Esophagus muscularis mucosa (tissue), 4 donors: ENCODE measurements at places on chromosomes 13 and 19. TPM values are rescaled to one million over a fixed set of nuclear protein-coding genes. Genes with fewer than 3 reads are reported as not detected.
A peak's percentile ranks its signal among the peaks of the same experiment; 100 is the strongest.

SPRED3 gene
- total RNA-seq, result 0.46 TPM

MADCAM1 gene
- total RNA-seq, result not detected

CPB2 gene
- not detected for total RNA-seq

KRTDAP gene
- not detected for total RNA-seq

SPACA4 gene
- total RNA-seq, result not detected

CNN1 gene
- total RNA-seq, result 3,384 TPM

TMEM190 gene
- not detected for total RNA-seq

DNA sequence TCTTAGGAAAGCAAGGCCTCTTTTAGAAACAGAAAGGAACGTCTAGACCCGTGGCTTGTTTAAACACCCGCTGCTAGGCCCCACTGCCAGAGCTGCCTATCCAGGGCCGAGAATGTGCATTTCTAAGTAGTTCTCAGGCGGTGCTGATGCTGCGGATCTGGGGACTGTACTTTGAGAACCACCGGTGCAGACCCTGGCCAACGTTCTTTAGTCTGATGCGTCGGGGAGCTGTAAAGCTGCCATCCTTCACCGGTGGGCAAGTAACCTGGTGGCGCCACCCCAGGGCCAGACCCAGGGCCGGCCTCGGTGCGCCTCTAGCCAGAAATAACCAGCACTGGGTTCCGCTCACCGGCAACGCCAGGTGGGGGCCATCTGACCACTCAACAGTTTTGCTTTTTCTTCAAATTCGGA lies 47.1 kb downstream of the TGDS start:
- H3K36me3 ChIP-seq, result no peaks in the 10 kb centered on the region
- no peaks in the 10 kb centered on the region for H3K27me3 ChIP-seq
- DNase-seq, result no peak
- peak overlapping the region; percentile 79 for H3K4me3 ChIP-seq
- peaks cover 20% of the 10 kb centered on the region for H3K4me1 ChIP-seq
- H3K27ac ChIP-seq, result peak overlapping the region; percentile 96

- peaks cover 10% of the 10 kb centered on the region for H3K4me1 ChIP-seq
- no peaks in the 10 kb centered on the region for H3K36me3 ChIP-seq
- H3K27me3 ChIP-seq, result no peaks in the 10 kb centered on the region
- no peak for DNase-seq
- H3K27ac ChIP-seq, result no peak overlapping the region
- no peak overlapping the region for H3K4me3 ChIP-seq
These were observed 255.1 kb downstream of the TBC1D4 start for GRCh38 chr13:75226733-75227435.

GRCh38 chr13:23667750-23668149 lies 97.5 kb downstream of the TNFRSF19 start:
- H3K27ac ChIP-seq, result no peak overlapping the region
- no peak for DNase-seq
- H3K4me1 ChIP-seq, result peaks cover 14% of the 10 kb centered on the region
- H3K27me3 ChIP-seq, result no peaks in the 10 kb centered on the region
- H3K4me3 ChIP-seq, result no peak overlapping the region

GRCh38 chr13:73082895-73083294 lies 24.1 kb downstream of the KLF5 start:
- no peak for DNase-seq
- H3K36me3 ChIP-seq, result no peaks in the 10 kb centered on the region
- no peak overlapping the region for H3K4me3 ChIP-seq
- H3K4me1 ChIP-seq, result no peaks in the 10 kb centered on the region

GRCh38 chr19:46241626-46242025 lies 12.1 kb downstream of the IGFL1 start:
- no peak overlapping the region for H3K4me3 ChIP-seq
- H3K27me3 ChIP-seq, result peaks cover 5% of the 10 kb centered on the region

DNA sequence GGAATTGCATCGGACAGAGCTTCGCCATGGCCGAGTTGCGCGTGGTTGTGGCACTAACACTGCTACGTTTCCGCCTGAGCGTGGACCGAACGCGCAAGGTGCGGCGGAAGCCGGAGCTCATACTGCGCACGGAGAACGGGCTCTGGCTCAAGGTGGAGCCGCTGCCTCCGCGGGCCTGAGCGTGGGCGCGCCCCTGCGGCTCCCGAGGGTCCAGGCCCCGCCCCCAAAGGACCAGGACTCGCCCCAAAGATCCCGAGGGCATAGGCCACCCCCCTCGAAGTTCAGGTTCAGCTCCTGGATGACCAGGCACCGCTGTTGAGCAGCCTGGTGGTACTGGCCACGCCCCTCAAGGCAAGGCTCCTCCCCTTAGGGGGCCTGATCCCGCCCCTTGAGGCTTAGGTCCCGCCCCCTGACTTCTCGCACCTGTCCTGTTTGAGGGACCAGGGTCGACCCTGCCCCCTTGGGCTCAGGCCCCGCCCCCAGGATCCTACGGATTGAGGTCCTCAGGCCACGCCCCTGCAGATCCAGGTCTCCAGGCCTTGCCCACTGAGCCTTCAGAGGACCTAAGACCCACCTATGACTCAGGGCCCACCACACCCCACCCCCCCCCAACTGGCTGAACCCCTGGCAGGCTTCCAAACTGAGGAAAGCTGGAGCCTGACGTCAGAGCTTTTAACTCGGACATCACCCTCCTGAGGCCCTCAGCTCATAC lies 43.1 kb downstream of the CYP4F22 start:
- peak overlapping the region; percentile 54 for H3K4me3 ChIP-seq
- H3K36me3 ChIP-seq, result no peaks in the 10 kb centered on the region
- H3K27me3 ChIP-seq, result no peaks in the 10 kb centered on the region
- H3K27ac ChIP-seq, result no peak overlapping the region

GRCh38 chr13:57030671-57031070 lies 110.0 kb upstream of the PRR20A start:
- no peak overlapping the region for H3K27ac ChIP-seq
- H3K4me1 ChIP-seq, result no peaks in the 10 kb centered on the region
- DNase-seq, result no peak
- H3K36me3 ChIP-seq, result no peaks in the 10 kb centered on the region
- no peaks in the 10 kb centered on the region for H3K27me3 ChIP-seq
- H3K4me3 ChIP-seq, result no peak overlapping the region

DNA sequence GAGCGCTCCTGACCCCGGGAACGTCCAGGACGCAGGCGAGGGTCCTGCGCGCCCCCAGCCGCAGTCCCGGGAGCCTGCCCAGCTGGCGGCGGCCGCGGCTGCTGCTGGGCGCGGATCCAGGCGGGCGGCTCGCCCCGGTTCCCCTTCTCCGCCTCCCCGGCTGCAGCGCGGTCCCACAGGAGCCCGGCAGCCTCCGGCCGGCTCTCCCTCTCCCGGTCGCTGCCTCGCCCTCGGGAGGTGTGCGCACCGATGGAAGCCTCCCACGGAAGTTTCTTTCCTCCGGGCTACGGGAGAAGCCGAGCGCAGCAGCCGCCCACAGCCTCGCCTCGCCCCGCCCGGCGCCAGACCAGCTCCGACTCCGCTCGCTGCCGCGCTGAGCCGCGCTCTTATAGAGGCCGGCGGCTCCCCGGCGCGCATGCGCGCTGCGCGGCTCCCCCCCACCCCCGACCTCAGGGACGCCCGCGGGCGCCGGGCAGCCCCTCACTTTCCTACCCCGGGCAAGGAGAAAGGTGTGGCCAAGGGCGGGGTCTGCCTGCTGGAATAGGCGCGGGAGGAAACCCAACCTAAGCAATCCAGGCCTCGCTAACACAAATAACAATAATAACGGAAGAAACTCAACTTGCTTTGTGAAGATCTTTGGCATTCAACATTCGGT lies at the start of gene SHISA2:
Gene SHISA2 (minus strand): TSS at position 360 of the 655 bp plus-strand sequence. CDS start 1,041 bp downstream, outside the sequence.
- no peak within 1 kb of the TSS for H3K27ac ChIP-seq

DNA sequence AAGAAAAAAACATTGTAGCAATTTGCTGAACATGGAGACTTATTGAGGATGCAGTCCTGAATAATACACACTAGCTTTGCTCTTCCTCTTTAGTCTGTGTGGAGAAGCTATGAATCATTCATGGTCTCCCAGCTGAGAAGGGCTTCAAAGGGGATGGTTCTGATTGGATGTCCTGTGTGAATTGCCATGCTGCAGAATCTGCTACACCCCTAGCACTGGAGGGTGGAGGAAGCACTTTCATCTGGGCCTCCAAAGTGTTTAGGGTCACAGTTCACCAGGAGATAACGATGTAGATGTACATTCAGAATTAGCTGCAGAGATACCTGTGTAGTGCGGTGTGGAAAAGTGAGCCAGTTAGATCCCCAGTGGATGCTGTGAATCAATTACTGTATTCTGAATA lies 321.1 kb upstream of the EDNRB start:
- no peaks in the 10 kb centered on the region for H3K36me3 ChIP-seq
- DNase-seq, result no peak
- H3K27ac ChIP-seq, result no peak overlapping the region
- no peaks in the 10 kb centered on the region for H3K4me1 ChIP-seq
- H3K4me3 ChIP-seq, result no peak overlapping the region
- H3K27me3 ChIP-seq, result no peaks in the 10 kb centered on the region

GRCh38 chr19:593055-593454 lies 3.4 kb downstream of the HCN2 start:
- no peak overlapping the region for H3K27ac ChIP-seq
- H3K27me3 ChIP-seq, result peaks cover 12% of the 10 kb centered on the region
- no peak for DNase-seq
- no peaks in the 10 kb centered on the region for H3K36me3 ChIP-seq
- H3K4me3 ChIP-seq, result no peak overlapping the region

DNA sequence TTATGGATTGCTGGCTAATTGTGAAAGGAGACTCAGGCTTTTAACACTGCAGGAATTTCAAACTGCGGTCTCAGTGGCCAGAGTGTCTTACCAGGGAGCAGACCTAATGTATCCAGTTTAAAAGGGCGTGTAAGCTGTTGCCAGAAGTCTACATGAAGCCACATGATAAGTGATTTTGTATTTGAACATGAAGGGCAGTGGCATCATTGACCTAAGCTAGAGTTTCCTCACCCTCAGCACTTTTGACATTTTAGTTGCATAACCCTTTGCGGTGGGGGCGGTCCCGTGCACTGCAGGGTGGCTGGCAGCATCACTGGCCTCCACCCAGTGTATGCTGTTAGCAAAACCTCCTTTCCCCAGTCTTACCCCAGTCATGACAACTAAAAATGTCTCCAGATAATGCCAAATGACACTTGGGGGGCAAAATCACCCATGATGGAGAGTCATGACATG lies 23.7 kb upstream of the GPR18 start:
- no peaks in the 10 kb centered on the region for H3K27me3 ChIP-seq
- no peak overlapping the region for H3K4me3 ChIP-seq
- DNase-seq, result no peak
- peaks cover 23% of the 10 kb centered on the region for H3K4me1 ChIP-seq
- H3K27ac ChIP-seq, result peak overlapping the region; percentile 57

DNA sequence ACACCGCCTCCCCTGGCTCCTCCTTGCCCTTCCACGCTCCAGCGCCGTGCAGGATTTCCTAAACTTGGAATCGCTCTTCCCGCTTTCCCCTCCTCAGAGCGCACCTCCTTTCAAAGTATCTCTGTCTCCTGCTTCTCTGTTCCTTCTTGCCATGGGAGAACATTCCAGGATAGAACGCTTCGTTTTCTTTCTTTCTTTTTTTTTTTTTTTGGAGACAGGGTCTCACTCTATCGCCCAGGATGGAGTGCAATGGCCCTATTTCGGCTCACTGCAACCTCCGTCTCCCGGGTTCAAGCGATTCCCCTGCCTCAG lies 574 bp upstream of the XPO4 start:
- peak overlapping the region; percentile 90 for H3K4me3 ChIP-seq
- H3K27me3 ChIP-seq, result no peaks in the 10 kb centered on the region
- no peak for DNase-seq
- H3K27ac ChIP-seq, result peak overlapping the region; percentile 98

GRCh38 chr19:12783849-12784393 lies 7.4 kb upstream of the JUNB start:
- H3K4me1 ChIP-seq, result peaks cover 84% of the 10 kb centered on the region
- no peaks in the 10 kb centered on the region for H3K27me3 ChIP-seq
- H3K36me3 ChIP-seq, result no peaks in the 10 kb centered on the region
- peak overlapping the region; percentile 99 for H3K27ac ChIP-seq
- peak overlapping the region; percentile 63 for H3K4me3 ChIP-seq

DNA sequence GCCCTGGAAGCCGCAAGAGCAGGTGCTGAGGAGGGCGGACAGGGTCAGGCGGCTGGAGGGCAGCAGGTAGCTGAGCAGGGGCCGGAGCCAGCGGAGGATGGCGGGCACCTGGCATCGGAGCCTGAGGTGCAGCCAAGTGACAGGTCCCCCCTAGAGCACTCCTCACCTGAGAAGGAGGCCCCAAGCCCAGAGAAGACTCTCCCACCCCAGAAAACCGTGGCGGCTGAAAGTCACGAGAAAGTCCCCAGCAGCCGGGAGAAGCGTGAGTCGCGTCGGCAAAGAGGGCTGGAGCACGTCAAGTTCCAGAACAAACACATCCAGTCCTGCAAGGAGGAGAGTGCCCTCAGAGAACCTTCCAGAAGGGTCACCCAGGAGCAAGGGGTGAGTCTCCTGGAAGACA lies 20.5 kb upstream of the USE1 start:
- no peaks in the 10 kb centered on the region for H3K4me1 ChIP-seq
- peaks cover 80% of the 10 kb centered on the region for H3K36me3 ChIP-seq
- no peaks in the 10 kb centered on the region for H3K27me3 ChIP-seq
- H3K27ac ChIP-seq, result no peak overlapping the region

- H3K27ac ChIP-seq, result no peak overlapping the region
- H3K4me1 ChIP-seq, result no peaks in the 10 kb centered on the region
- H3K36me3 ChIP-seq, result no peaks in the 10 kb centered on the region
- no peak for DNase-seq
- H3K27me3 ChIP-seq, result no peaks in the 10 kb centered on the region
These were observed 415.0 kb upstream of the SPRY2 start for GRCh38 chr13:80755910-80756309.

DNA sequence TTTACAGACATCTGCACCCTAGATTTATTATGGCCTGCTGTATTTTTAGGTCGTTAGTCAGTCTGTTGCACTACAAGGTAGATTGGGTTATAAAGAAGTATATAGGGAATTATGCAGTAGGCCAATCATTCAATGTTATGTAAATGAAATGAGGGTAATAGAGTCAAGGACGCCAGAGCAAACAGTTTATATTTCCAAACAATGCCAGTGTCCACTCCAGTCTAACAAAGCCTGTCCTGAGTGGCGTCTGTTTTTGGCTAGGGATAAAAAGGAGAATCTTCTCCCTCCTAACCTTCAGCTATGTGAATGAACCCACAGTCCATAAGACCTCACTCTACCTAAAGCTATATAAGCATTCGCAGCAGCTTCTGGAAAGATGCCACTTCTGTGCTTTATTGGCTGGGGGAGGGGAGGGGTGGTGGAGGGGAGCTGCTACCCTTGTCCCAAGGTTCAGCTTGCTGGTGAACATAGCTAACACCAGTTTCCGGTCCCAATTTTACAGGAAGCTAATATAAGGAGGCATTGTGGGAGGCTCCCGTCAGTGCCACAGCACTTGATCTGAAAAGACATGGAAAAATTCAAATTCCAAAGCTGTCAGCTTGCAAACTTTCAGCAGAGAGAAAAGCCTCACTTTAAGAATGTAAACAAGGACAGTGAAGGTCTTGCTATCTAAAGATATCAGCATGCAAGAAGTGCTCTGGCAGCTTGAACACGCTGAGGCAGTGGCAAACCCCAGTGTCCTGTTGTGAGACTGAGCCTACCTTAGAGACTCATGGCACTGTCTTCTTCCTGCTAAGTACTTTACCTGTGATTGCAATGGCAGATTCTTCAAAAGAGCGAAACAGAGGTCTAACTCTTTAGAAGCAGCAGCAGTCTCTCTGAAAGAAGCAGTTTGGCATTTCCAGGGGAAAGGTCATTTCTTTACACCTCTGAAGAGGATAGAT lies 369.9 kb downstream of the PCDH9 start:
- DNase-seq, result no peak
- H3K27me3 ChIP-seq, result no peaks in the 10 kb centered on the region
- no peak overlapping the region for H3K27ac ChIP-seq
- H3K4me3 ChIP-seq, result no peak overlapping the region
- peaks cover 9% of the 10 kb centered on the region for H3K4me1 ChIP-seq
